Diencephalon (tissue), 1 donor: ENCODE measurements at places on chromosomes 7 and 10. TPM values are rescaled to one million over a fixed set of nuclear protein-coding genes. Genes with fewer than 3 reads are reported as not detected.

Gene OR9A2
- 0.69 TPM for total RNA-seq

Gene MMD2
- 8.5 TPM for total RNA-seq

Gene CXCL12
- 13.1 TPM for total RNA-seq

Gene CDC14C
- not detected for total RNA-seq

Gene PTN
- 576 TPM for total RNA-seq

Gene CACNB2
- total RNA-seq: 35.3 TPM

Gene NHLRC2
- total RNA-seq: 30.4 TPM

Gene JAKMIP3
- 7.6 TPM for total RNA-seq

Gene JCAD
- total RNA-seq: 27.7 TPM

Gene NPFFR1
- 5.1 TPM for total RNA-seq

Gene SLC26A4
- 0.69 TPM for total RNA-seq

Gene LRRTM3
- total RNA-seq: 35.5 TPM

Gene MMP21
- 0.46 TPM for total RNA-seq

Gene HOXA10
- total RNA-seq: not detected

Gene IGF2BP3
- 48.2 TPM for total RNA-seq

Gene GCK
- total RNA-seq: 13.8 TPM

Gene NME8
- total RNA-seq: not detected

Gene ZNF736
- 50.7 TPM for total RNA-seq

Gene POU6F2
- total RNA-seq: 2.1 TPM

Gene OR2A5
- total RNA-seq: not detected

Gene OR2A7
- 0.69 TPM for total RNA-seq

Gene PFKFB3
- total RNA-seq: 21.0 TPM

Gene FAM237B
- total RNA-seq: 0.23 TPM

Gene SLC18A3
- total RNA-seq: 2.8 TPM

Gene GIMAP4
- total RNA-seq: 10.8 TPM

Gene FFAR4
- total RNA-seq: 1.2 TPM

Gene RTKN2
- 10.6 TPM for total RNA-seq

Gene RAB19
- total RNA-seq: not detected

Gene IPMK
- total RNA-seq: 29.3 TPM

Gene ZNF32
- 42.9 TPM for total RNA-seq

Gene CDH23
- 8.1 TPM for total RNA-seq

Gene CTAGE8
- total RNA-seq: not detected

Gene CDHR1
- total RNA-seq: 5.3 TPM

Gene SLC26A3
- total RNA-seq: not detected

Gene GRK5
- total RNA-seq: 21.5 TPM

Gene HOXA1
- total RNA-seq: not detected

Gene ZCWPW1
- 2.1 TPM for total RNA-seq

Gene GRID1
- 20.1 TPM for total RNA-seq

Gene GPER1
- 3.0 TPM for total RNA-seq

Gene MEOX2
- total RNA-seq: 0.23 TPM

Gene ANAPC16
- 44.3 TPM for total RNA-seq

Gene MYO1G
- total RNA-seq: 0.46 TPM

Gene MIOS
- total RNA-seq: 57.7 TPM

Gene SLC13A1
- not detected for total RNA-seq

Gene MLXIPL
- total RNA-seq: 0.69 TPM

Gene GBF1
- total RNA-seq: 31.8 TPM

Gene ADCYAP1R1
- total RNA-seq: 70.4 TPM

Gene CC2D2B
- 3.5 TPM for total RNA-seq

Gene CYP2E1
- total RNA-seq: 18.0 TPM

Gene PIK3CG
- total RNA-seq: 1.8 TPM

Gene DPYSL4
- total RNA-seq: 50.3 TPM

Gene COL17A1
- total RNA-seq: under 0.01 TPM

Gene DDX21
- 40.4 TPM for total RNA-seq

Gene LAMB1
- total RNA-seq: 41.3 TPM

Gene PTPN20
- total RNA-seq: 34.8 TPM

Gene ATG9B
- 3.9 TPM for total RNA-seq

Gene AGBL3
- total RNA-seq: 7.4 TPM

Gene GHRHR
- total RNA-seq: 2.8 TPM

Gene SYNPO2L
- not detected for total RNA-seq
